ENCODE measurements at places on chromosomes 16 and 17.

GRCh38 chr17:64503341-64503740 lies 2.7 kb downstream of the DDX5 start:
- no peak for DNase-seq

DNA sequence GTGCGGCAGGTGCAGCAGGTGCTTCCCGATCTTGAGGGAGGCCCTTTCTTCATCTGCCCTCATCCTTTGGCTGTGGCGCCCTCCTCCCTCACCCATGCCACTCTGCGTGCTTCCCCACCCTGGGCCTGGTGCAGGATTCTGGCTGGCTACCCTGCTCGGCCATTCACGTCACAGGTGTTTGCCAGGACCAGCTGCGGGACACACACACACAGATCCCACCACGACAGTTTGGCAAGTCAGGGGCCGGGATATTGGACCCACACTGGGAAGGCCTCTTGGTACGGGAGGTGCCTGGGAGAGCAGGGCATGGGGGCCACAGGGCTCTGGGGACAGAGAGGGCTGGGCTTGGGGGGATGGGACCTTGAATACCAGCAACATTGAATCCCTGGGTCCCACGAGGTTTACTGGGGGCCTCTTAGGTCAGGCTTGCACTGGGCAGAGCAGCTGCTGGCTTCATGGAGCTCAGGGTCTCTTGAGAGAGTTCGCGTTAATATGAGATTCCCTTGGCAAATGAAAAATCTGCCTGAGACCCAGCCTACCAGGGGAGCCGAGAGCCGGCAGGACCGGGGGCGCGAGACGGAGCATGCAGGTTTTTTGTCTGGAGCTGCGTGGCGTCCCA lies 15.1 kb downstream of the ADCY7 start:
- DNase-seq: no peak

DNA sequence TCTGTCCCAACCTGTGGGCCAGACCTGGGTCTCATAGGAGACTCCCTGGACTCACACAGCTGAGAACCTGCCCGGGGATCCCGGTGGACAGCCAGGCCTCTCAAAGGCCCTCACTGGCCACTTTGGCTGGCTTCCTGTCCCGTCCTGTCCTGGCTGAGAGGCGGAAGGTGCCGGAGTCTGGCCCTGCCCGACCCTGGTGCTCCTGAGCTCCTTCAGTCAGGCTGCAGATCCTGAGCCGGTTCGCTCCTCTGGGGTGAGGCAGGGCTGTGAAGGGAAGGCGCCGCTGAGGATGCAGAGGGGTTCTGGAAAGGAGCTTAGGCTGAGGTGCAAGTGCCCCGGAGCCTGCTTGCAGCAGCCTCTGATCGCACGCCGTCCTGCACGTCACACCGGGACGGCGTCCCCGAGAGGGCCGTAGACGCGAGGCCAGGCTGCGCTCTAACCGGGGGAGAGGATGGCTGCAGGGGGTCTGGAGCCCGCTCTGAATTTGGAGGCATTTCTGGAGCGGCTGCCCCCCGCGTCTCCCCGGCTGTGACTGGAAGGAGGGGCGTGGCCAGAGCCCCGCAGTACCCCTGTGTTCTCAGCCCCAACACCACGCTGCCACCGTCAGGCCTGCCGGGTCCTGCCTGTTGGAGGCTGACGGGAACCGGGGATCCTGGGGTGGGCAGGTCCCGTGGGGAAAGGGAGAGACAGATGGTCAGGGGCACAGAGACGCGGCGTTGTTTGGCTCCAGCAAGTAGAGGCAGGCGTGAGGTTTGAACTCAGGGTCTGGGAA lies 4.1 kb downstream of the HGS start:
- no peak for DNase-seq

GRCh38 chr17:77353684-77354419 lies 213.1 kb downstream of the SEC14L1 start:
- DNase-seq: no peak

DNA sequence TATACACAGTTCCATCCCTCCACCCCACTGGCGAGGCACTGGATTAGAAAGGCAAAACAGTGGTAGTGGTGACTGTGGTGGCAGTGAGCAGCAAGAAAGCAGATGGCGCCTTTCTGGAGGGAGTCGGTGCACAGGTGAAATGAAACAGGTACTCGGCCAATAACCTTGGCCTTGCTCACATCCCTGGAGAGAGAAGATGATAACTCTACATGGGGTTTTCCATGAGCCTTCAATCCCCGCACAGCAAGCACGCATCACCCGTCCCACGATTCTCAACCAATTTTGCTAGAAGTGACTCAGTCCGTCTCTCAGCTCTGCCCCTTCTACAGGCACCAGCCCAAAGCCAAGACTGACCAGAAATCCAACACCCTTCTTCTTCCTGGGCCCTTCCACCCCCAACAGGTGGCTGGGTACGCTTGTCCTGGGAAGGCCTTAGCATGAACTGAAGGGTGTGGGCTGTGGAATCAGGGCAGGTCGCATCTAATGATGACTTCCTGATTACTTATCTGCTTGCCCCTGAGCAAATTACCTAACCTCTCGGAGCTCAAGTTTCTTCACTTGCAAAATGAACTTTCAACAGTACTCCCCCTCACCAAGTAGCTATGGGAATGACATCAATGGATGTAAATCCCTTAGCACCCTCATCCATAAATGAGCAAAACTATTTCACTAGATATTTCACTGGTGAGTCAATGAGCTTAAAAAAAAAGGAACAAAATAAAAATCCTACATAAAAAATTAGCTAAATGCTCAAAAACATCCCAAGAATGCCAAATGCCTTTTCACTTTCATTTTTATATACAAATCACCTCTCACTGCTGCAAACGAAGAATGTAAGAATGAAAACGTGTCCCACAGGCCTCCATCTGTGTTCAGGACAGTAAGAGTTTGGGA lies 18.0 kb downstream of the XPO6 start:
- no peak for DNase-seq

GRCh38 chr17:47257651-47258339 lies 4.2 kb downstream of the ITGB3 start:
- no peak for DNase-seq

- DNase-seq: peak; percentile 75
Measured at GRCh38 chr17:76014100-76014924, 12.8 kb downstream of the EVPL start.

DNA sequence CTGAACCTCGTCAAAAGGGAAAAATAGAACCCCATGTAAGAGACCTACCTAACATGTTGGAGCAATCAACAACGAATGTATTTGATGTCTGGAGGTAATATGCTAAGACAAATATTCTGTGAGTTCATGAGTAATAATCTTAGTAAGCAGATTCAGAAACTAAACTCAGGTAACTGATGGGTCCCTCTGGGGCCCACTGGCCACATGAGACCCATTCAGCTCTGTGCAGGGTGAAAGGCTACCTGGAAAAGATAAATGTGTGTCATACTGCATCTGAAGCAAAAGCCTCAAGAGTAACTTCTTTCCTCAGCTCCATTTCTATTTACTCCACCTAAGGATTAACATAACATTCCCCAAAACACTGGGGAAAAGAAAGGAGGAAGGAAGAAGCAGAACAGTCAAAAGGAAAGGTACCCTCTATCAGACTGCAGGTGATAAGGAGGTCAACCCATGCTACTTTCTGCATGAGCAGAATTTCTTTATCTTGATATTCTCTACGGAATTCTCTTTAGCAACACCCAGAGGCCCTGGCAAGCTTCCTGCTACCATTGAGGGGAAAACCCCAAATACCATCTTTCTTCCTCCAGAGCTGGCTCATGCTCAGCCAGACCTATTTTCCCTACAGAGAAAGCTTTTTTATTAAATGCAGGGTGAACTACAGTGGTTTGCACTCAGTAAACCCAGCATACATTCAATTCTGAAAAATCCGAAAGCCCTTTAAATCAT lies 37.7 kb upstream of the ABCA6 start:
- DNase-seq: no peak

DNA sequence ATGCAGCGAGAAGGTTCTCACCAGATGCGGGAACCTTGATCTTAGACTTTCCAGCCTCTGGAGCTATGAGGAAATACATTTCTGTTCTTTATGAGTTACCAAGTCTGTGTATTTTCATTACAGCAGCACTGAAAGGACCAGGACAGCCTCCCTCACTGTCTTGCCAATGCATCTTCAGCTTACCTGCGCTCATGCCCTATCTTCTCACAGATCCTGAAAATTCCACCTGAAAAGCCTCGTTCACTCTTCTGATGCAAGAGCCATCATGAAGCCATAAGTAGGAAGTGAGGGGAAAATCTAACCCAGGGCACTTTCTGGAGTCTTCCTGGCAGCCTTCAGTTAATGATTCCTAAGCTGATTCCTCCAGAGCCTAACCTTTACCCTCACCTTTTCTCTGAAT lies 194.0 kb downstream of the SALL1 start:
- no peak for DNase-seq

DNA sequence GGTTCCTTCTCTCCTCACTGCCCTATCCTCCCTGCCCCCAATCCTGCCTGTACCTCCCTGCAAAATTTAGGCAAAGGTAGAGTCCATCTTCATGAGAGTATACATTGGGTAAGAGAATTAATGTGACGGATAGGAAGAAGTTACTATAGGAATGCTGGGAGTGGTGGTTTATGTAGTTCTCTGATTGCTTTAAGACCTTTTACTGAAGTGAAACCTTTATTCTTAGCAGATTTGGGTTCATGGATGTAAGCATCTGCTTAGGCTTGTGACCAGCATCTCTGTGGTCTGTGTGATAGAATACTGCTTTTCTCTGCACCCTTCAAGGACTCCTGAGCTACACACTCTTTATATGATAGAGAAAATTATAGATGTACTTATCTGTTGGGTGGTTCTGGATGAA lies 127.3 kb downstream of the PRKCA start:
- DNase-seq: no peak

- no peak for DNase-seq
Measured at GRCh38 chr16:23709536-23709935, 3.5 kb downstream of the ERN2 start.

GRCh38 chr16:89318430-89318758 lies 100.9 kb downstream of the ZNF778 start:
- no peak for DNase-seq

- DNase-seq: no peak
Measured at GRCh38 chr17:58308985-58309917, 19.3 kb downstream of the TSPOAP1 start.

GRCh38 chr17:83062011-83062817 lies 17.2 kb upstream of the METRNL start:
- DNase-seq: no peak

GRCh38 chr17:50114401-50114800 lies 15.6 kb downstream of the SAMD14 start:
- no peak for DNase-seq

DNA sequence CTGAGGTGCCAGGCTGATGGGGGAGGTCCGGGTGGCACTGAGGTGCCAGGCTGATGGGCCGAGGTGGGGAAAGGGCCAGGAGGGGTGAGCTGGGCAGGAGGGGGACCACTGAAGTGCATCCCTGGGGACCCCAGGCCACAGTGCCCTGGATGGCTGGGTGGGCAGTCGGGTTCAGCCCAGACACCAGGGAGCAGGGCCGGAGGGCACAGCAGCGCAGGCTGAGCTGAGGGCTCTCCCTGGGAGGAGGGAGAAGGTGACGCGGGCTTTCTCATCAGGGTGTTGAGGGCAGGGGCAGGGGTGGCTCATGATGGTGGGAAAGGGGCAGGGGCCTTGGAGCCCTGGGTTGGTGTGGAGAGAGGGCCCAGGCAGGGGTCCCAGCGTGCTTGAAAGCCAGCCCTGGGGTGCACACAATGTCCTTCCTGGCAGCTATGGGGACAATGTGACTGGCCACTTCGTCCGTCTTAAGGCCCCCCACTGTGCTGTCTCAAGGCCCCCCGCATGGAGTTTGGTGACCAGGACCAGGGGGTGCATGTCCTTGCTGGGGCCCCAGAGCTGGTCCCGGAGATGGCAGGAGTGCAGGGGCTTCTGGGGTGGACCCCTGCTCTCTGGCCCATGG lies 16.0 kb downstream of the CD7 start:
- no peak for DNase-seq

- DNase-seq: no peak
Measured at GRCh38 chr17:58480090-58480489, 8.1 kb downstream of the HSF5 start.

GRCh38 chr17:52986056-52986662 lies 827.6 kb upstream of the CA10 start:
- no peak for DNase-seq

DNA sequence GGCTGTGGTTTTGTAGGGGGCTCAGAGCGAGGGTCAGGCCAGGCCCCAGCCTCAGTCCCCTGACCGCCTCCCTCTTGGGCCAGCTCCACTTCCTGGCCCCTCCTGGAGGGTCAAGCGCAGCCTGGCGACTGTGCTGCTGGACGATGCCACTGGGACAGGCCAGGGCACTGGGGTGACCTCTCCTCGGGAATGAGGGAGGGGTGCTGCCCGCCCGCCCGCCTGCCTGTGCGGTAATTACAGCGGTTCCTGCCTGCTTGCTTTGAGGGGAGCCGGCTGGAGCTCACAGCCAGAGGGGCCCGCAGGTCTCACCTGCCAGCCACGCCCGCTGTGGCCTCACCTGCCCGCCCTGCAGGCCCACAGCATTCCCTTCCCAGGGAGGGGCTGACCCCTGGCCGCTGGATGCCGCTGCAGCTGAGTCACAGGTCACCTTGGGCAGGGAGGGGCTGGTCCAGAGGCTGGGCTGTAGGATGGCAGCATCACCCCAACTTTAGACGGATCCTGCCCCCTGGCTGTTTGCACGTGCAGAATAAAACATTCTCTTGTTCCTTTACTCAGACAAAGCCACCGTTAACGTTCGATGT lies 76.7 kb upstream of the CBX4 start:
- DNase-seq: no peak
